Naive thymus-derived CD4-positive, alpha-beta T cell (primary cell): ENCODE measurements at places on chromosomes 1 and 21. TPM values are rescaled to one million over a fixed set of nuclear protein-coding genes. Genes with fewer than 3 reads are reported as not detected.

- no peak for DNase-seq
Measured at GRCh38 chr21:29332461-29333362, 34.0 kb downstream of the BACH1 start.

Gene FAM89A
- 4.7 TPM for total RNA-seq

DNA sequence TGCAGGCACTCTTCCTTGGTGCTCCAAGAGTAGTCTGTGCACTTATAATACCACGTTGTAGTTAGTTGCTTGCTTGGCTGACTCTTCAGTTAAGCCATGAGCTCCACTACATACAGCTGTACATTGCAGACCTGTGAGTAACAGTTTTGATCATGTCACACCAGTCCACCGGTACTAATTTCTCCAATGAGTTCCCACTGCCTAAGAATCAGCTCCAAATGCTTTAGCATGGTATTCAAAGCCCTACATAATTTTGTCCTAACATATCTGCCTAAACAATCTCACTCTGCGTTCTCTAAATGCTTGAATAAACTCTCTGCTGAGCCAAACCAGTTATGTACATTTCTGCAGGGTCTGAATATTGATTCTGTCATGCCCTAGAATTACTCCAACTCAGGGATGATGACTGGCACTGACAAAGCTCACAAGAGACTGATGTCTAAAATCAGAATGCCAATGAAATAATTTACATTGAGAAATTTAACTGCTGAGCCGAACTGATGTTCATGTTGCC is 200.7 kb downstream of the LHX8 start:
- DNase-seq = no peak

- no peak for DNase-seq
Measured at GRCh38 chr1:103942029-103942428, 192.3 kb downstream of the AMY1C start.

GRCh38 chr1:38361566-38361965 is 315.0 kb upstream of the POU3F1 start:
- no peak for DNase-seq
